ENCODE measurements at places on chromosomes 2 and 18.

- no peak for DNase-seq
These were observed 9.0 kb downstream of the DAW1 start for GRCh38 chr2:227880460-227880859.

DNA sequence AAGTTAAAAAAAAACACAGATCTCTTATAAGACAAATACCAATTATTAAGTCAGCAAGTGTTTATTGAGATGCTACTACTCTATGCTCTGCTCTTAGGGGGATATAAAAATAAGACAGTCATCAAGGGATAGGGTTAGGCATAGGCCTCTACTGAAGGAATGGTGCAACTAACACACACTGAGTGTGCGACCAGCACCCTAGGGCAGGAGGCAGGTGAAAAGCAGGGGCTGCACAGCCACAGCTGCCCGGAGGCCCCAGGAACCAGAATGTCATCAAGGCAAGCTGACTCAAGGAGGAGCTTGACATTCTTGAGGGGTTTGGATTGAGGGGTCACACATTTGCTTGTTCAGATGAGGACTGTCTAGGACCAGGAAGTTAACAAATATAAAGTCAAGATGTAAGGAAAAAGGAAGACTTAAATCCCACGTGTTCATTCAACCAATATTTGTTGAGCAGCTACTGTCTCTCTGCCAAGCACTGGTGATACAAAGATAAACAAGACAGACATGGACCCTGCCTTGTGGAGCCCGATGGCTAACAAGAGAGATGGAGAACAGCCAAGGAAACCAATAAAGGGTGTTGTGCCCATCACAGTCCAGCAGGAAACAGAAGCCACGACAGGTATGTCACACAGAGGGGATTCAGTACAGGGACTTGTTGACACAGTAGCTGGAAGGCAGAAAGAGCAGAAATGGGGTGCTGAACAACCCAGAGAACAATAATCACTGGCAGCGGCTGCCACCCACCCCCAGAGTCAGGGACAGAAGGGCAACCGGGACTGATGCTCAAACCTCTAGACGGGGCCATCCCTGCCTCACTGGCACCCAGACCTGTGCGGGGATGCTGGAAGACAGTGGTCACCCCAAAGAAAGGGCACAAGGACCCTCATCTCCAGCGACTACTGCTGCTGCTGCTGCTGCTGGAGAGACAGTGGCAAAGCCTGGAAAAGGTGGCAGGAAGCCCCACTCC, 45.8 kb upstream of the MAL start:
- DNase-seq, result no peak

GRCh38 chr2:140362361-140362760, 1582.2 kb upstream of the NXPH2 start:
- DNase-seq, result no peak

DNA sequence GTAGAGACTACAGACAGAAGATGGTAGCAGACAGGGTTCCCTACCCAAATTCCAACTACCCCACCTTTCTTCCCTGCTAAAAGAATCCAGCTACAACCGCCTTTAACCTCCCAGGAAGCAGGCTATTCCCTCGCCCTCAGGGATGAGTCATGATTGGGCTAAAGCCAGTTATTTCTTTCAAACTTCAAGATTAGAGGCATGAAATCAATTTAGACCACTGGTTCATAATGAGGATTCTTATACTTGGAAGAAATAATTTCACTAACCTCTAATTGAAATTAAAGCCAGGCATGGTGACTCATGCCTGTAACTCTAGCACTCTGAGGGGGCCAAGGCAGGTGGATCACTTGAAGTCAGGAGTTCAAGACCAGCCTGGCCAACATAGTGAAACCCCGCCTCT, 20.0 kb downstream of the TRIP12 start:
- no peak for DNase-seq

DNA sequence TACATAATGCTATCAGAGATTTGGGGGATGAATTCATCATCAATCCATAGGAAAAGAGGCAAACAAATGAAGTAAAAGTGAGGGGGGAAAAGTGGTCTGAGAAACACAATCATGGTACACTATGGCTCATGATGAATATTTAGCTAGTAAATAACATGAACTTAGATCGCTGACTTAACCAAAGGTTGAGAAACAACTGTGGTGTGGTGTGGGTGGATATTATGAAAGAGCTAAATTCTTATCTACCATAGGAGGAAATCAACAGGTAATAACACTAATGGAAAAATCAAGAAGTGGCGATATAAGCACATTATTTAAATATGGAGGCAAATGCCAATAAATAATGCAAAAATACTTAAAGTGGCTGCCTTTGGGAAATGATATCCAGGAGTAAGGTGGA, 12.2 kb upstream of the TPRKB start:
- DNase-seq, result no peak

GRCh38 chr2:11773747-11774525, 27.5 kb downstream of the LPIN1 start:
- no peak for DNase-seq

DNA sequence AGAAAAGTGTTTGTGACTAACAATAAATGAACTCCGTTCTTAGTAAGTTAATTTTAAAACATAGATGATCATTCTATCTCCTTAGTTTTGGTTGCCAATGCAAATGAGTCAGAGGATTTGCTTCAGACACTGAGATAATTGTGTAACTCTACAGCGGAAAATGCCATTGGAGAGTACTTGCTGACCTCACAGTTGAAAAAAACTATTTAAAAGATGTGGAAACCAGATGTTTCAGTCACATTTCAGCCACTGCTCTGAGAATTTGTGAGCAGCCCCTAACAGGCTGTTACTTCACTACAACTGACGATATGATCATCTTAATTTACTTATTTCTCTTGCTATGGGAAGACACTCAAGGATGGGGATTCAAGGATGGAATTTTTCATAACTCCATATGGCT, at the start of gene TNFAIP6:
TNFAIP6 (plus strand) TSS at position 234 of the 400 bp plus-strand sequence; CDS start at position 309, 75 bp downstream.
- DNase-seq, result no peak

DNA sequence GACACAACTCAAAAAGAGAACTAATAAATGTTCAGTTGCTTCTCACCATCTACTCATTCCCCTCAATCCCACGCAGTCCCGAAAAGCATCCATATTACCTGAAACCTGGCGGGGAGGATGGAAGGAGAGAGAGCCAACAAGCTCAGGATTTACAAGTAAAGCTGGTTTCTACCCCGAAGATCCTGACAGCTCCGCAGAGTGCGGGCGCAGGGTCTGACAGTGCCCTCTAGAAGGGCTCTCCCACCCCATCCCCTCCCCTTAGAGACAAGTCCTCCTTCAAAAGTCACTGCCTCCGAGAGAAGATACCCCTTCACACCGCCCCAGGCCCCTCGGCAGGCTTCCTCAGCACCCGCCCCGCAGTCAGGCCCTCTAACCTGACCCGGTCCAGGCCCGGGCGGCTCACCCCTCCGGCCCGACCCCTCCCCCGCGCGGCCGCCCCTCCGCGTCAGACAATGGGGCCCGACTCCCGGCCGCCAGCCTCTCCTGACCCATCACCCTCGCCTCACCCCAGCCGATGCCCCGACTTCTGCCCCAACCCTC, 550 bp downstream of the RAB1A start:
- DNase-seq, result peak; percentile 7

DNA sequence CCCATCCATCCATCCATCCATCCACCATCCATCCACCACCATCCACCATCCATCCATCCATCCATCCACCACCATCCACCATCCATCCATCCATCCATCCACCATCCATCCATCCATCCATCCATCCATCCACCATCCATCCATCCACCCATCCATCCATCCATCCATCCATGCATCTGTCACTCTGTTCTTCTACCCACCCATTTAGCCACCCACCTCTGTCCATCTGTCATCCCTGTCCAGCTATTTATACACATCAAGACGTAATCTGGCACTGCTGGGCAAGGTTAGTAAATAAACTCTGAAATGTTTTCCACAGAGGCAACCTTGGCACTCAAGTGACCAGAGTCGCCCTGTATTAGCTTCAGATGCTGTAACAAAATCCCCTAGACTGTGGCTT, 120.9 kb downstream of the RTP5 start:
- DNase-seq, result no peak

DNA sequence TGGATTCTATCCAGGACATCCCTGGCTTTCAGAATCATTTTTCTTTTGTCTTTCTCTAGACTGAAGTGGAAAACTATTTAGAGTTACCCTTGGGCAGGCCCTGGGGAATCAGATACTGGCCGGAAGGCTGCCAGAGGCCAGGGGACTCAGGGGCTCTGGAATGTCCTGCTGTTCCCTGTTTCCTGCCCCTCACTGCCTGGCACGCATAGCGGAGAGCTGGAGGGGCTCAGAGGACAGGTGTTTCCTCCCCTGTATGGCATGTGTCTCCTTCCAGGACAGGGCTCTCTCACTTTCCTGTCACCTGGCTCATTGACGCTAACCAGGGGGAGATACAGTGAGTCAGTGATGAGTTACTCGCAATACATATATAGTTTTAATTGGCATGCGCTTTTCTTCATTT, 38.8 kb downstream of the DYSF start:
- DNase-seq, result no peak

- DNase-seq, result no peak
These were observed 74.6 kb upstream of the LAPTM4A start for GRCh38 chr2:20126040-20126439.

DNA sequence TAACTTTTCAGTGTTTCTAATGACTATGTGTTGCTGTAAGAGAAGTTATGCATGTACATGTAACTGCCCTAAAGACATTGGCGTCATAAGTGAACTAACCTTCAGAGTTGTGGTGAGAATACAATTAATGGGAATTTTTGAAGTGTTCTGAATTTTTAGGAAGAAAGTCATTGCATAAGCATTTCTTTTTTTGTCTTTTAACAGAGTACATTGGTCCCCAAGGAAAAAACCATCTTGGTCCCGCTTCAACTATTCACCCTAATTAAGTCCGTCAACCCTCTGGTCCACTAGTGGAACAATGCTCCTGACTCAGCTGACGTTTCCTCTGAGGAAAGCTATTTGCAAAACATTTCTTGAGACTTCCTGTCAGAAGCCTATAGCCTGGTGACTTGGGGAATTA, 41.1 kb upstream of the VIT start:
- DNase-seq, result no peak

- no peak for DNase-seq
These were observed 15.4 kb upstream of the MIB1 start for GRCh38 chr18:21725201-21725600.

DNA sequence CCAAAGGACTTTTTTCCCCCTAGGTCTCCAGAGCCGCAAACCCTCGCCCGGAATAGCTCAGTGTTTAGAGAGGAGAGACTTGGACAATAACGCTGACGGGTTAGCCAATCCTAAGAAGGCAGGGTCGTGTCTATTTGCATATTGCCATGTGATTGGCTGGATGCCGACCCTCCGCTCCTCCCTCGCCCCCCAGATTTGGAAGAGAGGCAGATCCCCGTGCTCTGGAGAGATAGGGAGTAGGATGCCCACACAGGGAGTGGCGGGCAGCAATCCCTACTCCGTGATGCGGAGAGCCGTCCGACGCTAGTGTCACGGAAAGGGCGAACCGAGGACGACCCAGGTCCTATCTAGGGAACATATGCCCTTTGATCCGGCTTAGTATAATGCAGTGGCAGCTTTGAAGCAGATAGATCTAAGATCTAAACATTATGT, 1.4 kb downstream of the WNT6 start:
- DNase-seq, result no peak

GRCh38 chr2:142670362-142670761, 207.1 kb upstream of the KYNU start:
- DNase-seq, result no peak

DNA sequence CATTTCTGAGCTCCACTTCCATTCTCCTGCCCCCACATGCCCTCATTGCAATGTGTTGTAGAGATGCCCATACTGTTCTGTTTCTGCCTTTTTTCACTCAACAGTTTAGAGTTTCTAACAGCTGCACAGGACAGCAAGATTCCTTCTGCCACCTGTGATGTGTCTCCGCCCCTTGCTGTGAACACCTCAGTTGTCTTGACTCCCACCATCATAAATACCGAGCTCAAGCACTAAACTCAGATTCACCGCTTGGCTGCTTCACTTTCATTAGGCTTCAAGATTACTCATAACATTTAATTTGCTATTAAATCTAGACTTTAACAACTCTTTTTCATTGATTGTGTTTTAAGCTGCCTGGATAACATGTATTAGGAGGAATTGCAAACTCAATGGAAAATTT, 141.0 kb downstream of the MAP2 start:
- no peak for DNase-seq

DNA sequence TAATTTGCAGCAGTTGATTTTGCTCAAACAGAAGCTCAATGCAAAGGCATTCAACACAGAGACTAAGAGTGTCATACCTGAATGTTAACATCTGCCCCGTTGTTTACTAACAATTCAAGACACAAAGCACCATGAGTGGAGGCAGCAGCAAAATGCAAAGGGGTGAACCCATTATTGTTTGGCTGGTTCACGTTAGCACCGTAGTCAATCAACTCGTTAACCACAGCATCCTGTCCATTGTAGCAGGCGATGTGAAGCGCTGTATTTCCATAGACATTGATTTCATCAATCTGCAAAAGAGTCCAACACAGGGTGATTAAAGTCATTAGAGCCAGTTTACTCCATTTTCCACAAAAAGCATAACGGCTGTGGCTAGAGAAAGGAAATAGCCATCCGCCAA, 189.3 kb downstream of the ANKRD44 start:
- no peak for DNase-seq

DNA sequence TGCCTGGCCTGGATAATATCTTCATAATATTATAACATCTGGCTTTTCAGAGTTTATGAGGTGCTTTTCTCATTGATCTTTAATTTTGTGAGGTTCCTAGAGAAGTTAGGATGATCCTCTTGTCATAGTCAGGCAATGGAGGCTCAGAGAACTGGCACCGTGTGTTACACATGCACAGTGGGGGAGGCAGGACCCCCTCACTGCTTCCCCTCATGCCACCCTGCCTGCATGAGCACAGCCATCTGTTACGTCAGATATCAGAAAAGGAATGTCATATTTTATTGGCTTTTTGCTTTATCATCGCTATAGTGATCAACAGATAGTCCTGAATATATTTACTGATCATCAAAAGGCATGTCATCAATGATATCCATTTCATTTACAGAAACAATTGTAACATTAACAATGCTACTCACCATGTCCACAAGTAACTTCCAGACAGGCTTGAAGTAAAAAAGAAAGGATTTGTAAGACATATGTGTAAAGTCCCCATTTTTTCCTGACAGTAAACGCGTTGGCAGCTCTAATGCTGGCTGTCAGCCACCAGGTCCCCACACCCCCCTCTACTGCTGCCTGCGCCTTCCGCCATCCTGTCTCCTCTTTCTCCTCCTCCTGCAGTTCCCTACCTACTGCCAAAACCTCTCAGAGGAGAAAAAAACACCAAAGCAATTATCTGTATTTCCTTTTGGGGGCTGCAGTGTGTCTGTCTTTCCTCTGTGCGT, 18.8 kb downstream of the ENOSF1 start:
- no peak for DNase-seq

DNA sequence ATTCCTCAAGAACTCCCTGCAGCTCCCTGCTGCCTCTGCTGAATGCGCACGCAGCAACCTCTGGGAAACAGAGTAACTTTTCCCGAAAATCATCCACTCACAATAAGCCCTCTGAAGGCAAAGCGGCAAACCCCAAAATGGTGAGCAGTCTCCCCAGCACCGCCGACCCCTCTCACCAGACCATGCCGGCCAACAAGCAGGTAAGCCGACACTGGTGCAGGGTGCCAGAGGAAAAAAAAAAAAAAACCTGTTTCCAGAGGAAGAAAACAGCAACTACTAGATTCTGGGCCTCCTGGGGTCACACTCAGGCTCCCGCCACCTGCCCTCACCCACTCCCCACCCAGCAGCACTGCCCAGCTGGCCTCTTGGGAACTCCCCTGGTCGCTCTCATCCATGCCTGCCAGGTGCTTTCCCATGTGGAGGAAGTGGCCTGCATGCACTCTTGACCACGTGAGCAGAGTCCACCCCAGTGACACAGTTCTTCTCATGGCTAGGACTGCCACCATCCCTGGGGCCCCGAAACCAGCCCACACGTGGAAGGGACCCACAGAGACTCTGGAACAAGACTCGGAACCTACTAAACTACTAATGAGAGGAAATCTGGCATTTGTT, 36.9 kb downstream of the KCTD18 start:
- no peak for DNase-seq

Data from stimulated activated CD8-positive, alpha-beta memory T cell treated with anti-CD3 and anti-CD28 coated beads, Interleukin-7, amount 100 ng/mL, for 48 hours (primary cell).